ENCODE measurements at places on chromosomes 12 and 14.

DNA sequence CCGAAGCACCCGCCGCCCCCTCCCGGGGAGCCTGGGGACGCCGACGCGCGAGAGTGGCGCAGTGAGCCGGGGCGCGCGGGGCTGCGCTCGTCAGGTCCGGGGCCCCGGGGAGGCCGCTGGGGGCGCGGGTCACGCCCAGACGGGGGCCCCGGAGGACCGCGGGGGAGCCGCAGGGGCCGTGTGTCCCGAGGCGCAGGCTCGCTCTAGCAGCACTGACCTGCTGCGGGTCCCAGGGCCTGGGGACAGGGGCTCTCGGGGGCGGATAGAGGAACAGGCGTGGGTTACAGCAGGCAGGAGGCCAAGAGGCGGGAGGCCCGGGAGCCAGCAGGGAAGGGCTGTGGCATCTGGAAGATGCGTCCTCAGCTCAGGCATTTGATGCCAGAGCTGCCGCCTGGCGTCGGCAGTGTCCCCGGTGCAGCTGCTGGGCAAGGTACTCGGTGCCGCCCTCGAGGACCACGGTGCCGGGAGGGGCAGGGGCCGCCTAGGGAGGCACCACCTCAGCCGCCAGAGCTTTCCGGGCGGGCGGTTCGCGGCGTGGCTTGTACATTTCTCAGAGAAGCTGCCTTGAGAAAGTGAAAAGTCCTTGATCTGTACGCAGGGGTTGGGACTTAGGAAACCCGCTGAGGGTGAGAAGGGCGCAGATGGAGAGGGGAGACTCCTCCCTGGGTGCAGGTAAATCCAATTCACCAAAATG is 1.2 kb downstream of the WNT5B start:
- DNase-seq, result no peak

DNA sequence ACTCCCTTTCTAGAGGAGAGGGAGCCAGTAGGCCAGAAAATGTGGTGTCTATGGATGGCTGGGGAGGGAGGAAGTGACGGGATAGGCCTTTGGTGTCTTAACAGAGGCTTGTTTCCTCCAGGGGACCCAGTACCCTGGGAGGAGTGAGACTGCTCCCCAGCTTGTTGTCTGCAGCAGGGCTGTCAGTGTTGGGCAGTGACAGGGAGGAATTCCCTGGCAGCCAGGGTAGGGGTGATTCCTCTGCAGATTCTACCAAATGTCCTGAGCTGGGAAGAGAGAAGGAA is 64.0 kb downstream of the GALNT16 start:
- no peak for DNase-seq

- no peak for DNase-seq
Observed at GRCh38 chr14:23354990-23355389, 2.3 kb upstream of the SLC22A17 start.

- DNase-seq, result no peak
Observed at GRCh38 chr12:113582521-113583218, 111.0 kb upstream of the LHX5 start.

DNA sequence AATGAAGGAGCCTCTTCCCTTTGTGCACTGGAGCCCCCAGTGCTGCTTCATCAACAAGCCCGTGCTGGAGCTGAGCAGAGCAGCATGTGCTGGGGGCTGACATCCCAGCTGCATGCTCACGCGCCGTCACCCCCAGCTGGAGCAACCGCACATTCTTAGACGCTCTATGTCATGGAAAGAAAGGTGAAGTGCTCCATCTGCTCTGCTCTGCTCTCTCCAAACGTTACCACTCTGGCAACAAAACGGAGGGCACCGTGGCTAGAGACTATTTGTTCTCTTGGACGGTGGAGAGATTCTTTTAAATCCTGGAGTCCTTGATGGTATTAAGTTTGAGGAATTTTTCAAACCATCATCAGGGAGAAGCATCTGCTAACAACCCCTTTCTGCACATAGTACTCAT is 208.4 kb downstream of the C12orf75 start:
- no peak for DNase-seq

DNA sequence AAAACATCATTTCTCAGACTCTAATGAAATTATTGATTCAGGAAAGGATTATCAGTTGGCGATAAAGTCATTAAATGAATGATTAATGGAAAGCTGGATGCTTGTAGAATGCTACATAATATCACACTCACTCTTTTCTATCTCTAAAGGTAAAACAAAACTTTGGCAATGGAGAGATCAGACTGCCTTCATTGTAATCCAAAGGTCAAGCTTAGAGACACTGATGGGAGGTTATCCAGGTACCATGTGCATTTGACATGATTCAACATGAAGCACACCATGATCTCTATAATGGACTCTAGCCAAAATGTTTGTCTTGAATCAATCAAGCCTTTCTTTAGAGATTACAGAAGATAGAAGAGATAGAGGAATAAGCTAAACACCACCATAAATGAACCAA is 110.1 kb upstream of the USP44 start:
- DNase-seq, result no peak

- no peak for DNase-seq
Observed at GRCh38 chr12:115870510-115870909, 407.0 kb downstream of the MED13L start.

DNA sequence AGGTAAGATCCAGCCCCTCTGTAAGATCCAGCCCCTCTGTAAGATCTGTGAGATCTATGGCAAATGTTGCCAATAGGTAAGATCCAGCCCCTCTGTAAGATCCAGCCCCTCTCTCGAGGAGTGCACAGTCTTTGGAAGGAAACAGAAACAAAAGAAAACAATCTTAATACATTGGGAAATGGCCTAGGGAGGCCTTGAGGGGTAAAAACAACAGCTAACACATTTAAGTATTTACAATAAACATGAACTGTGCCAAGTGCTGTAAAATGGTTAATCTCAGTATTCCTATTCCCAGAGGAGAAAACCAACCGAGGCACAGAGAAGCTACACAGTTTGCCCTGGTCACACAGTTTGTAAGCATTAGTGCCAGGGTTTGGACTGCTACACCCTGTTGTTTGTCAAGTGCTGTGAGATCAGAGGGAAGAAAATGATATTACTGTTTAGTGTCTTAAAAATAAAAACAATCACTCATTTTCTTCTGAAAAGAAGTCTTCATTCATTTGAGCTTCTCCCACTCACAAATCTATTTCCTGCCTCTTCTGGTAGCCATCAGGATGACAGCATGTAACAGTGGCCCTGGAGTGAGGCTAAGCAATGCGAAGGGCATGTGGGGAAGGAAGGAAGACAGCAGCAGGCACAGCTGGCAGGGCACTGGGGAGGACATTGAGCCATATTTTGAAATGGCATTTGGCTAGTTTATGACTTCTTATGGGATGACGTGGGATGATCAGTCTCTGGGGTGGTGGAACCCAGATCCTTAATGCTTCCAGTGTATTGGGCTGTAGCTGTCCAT is 118.7 kb upstream of the PTPRQ start:
- no peak for DNase-seq

GRCh38 chr12:121614872-121615467 is 11.4 kb upstream of the ORAI1 start:
- DNase-seq, result no peak

- DNase-seq, result no peak
Observed at GRCh38 chr12:29337325-29337724, 43.6 kb downstream of the ERGIC2 start.

DNA sequence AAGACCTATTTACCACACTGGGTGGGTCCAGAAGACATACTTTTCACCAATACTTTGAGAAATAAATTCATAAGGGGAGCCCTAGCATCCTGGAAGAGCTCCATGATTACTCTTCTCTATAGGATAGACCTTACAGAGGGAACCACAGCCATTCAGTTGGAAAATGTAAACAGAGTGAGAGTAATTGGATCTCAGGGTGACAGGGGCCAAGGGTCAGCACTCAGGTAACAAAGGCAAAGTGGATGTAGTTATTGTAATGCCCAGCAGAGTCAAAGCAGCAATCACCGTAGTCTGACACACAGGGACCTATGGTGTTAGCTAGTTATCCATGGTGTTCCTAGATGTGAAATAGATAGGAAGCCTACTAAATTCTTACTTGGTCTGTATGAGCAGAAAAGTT is 10.8 kb upstream of the GTF2A1 start:
- DNase-seq, result no peak

DNA sequence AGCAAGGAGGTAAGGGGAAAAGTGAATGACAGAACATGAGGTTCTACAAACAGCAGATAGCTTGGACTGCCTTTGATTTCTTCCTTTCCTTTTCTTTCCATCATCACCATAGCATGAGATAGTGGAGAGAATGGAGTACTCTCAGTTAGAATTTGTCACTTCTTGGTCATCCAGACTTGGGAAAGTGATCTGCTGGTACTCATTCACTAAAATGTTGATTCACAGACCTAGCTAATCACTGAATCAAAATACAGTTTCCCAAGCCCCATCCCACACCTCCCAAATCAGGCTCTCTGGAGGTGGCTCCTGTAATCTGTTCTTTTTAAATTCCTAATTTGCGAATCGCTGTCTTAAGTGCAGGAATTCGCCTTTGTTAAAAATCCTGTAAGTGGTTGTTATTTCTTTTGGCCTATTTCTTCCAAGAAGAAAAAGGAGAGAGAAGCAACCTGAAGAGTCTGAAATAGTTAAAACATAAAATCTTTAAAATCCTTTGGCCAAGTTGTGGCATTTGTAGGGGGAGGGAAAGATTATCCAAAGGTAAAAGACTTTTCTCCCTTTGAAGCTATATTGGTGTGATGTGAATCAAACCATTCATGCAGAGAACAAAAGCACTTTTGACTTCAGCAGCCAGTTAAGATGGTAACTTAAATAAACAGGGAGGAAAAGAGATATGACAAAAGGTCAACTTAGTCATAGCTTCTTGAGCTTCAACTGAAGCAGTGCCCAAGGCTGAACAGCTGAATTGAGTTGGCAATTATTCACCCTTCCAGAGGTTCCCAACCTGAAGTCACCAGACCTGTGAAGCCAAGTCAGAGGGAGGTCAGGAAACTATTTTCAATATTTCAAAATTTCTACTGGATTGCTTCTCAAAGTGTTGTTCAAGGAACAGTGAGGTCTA is 255.1 kb upstream of the KRR1 start:
- DNase-seq, result no peak

DNA sequence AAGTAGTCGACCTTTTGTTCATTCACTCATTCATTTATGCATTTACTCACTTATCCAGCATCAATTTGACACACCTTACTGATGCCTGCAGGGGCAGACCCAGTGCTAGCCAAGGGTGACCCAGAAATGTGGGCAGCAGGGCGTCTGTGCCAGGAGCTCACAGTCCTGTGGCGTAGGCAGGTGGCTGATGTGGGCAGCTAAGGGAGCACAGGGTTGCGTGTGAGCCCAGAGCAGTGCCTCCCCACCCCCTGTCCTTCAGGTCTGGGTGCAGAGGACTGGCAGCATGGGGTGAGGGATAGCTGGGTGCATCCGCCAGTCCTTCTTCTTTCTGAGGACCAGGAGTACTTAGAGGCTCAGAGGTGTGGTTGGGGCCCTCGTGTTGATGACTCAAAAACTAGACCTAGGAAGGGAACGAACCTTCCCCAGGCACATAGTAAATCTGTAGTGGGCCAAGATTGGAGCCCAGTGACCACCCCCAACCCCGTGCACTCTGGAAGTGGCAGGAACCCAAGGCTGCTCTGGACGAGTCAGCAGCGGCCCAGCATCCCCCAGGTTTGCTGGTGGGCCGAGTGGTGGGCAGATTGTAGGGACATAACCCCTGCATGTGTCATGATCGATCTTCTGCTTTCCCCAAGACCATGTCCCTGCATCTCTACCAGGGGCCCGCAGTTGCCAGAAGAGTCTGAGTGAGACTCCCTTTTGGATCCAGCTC is 63.9 kb downstream of the BEGAIN start:
- no peak for DNase-seq

DNA sequence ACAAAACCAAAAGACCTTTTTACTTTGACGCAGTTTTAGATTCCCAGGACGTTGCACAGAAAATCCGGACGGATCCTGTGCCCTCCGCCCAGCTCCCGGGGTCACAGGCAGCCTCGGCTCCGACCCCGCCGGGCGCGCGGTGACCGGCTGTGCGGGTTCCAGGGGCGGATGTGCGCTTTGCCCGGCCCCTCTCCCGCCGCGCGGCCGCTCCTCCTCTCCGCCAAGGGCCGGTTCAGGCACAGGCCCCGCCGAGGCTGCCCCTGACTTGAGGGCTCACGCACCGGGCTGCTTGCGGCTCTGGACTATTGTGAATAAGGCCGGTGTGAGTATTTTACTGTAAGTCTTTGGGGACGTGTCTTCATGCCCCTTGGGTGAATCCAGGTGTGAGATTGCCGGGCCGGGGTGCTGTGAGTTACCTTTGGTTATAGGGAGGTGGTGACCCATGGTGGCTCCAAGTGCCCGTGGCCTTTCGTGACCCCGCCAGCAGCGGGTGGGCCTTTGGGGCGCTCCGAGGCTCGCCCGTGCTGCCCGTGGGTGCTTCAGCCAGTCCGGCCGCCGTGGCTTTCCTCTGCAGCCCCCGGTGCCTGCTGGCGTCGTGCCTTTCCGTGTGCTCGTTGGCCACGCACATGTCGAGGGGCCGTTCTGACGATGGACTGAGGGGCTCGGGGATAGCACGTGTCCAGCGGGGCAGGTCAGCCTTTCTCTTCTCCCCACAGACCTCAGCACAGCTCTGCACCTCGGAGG is 45.9 kb downstream of the NOC4L start:
- DNase-seq, result no peak

DNA sequence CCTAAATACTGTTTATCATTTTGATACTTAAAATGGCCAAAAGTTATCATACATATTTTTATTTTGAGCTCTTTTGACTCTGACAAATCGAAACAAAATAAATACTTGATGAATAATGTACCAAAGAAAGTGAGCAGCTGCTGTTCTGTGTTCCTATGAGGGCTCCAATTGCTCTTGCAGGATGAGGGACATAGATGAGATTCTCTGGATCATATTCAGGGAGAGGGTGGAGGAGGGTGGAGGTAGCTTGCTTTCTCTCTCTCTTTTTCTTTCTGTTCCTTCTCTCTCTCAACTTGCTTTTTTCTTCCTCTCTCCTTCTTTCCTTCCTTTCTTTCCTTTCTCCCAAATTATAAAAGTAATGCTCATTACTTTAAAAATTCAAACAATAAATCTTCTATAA is 8.9 kb upstream of the MYH7 start:
- DNase-seq, result no peak

DNA sequence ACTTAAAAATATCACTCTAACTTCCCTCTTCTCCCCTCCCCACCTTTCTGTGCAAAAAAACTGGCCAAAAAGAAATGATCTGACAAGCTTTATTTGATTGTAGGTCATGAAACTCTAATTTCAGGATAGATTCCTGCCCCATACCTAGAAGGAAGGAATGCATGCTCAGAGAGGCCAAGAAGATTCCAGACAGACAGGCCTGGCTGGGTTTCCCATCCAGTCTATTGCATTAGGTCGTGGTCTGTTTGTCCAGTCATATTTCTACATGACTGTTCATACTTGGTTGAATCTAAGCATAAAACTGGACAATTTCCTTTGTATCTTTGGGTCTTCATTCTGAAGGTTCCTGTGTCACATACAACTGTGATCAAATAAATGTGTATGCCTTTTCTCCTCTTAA is 20.0 kb upstream of the SLC15A5 start:
- no peak for DNase-seq

DNA sequence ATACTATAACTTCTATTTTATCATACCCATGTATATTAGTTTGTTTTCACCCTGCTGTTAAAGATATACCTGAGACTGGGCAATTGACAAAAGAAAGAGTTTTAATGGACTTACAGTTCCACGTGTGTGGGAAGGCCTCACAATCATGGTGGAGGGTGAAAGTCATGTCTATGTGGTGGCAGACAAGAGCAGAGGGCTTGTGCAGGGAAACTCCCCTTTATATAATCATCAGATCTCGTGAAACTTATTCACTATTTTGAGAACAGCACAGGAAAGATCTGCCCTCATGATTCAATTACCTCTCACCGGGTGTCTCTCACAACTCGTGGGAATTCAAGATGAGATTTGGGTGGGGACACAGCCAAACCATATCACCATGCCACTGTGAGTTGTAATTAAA is 135.8 kb downstream of the SYNE2 start:
- DNase-seq, result no peak

- no peak for DNase-seq
Observed at GRCh38 chr12:109638735-109639134, 65.1 kb downstream of the MVK start.

All from hematopoietic multipotent progenitor cell treated with erythropoietin and hydrocortisone succinate and interleukin-3 and kit ligand, for 8 days (in vitro differentiated cells).